Activated gamma-delta T cell treated with Interleukin-2 at 50 U/mL for 16 hours (primary cell): ENCODE measurements at places on chromosomes 13 and 19.

GRCh38 chr13:79361299-79361698 lies 44.8 kb downstream of the RBM26 start:
- DNase-seq: no peak

- no peak for DNase-seq
These were observed 15.6 kb upstream of the CALM3 start for GRCh38 chr19:46585539-46585938.

GRCh38 chr19:18833141-18833476 lies 1.4 kb downstream of the UPF1 start:
- no peak for DNase-seq

DNA sequence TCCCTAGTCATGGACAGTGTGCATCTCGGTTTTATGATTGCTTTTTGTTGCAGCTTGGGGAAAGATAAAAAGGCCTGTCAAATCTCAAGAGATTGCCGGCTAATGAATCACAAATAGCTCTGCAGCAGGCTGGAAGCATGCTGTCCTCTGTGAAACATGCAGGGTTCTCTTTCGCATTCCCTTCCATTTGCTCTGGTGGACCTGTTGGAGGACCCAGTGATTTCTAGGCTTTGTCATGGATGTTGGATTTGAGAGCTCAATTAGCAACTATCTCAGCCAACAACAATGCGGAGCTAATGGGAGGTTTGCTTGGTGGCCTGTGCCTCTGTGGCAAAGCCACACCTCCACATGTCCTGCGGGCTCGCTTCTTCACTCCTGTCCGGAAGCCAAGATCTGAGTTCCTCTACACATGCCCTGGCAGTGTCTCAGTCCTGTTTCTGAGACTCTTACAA lies 418.1 kb upstream of the ARGLU1 start:
- DNase-seq: no peak

GRCh38 chr13:80454245-80454644 lies 113.3 kb upstream of the SPRY2 start:
- DNase-seq: no peak

GRCh38 chr19:10292206-10292788 lies 2.5 kb downstream of the ICAM5 start:
- peak; percentile 67 for DNase-seq

DNA sequence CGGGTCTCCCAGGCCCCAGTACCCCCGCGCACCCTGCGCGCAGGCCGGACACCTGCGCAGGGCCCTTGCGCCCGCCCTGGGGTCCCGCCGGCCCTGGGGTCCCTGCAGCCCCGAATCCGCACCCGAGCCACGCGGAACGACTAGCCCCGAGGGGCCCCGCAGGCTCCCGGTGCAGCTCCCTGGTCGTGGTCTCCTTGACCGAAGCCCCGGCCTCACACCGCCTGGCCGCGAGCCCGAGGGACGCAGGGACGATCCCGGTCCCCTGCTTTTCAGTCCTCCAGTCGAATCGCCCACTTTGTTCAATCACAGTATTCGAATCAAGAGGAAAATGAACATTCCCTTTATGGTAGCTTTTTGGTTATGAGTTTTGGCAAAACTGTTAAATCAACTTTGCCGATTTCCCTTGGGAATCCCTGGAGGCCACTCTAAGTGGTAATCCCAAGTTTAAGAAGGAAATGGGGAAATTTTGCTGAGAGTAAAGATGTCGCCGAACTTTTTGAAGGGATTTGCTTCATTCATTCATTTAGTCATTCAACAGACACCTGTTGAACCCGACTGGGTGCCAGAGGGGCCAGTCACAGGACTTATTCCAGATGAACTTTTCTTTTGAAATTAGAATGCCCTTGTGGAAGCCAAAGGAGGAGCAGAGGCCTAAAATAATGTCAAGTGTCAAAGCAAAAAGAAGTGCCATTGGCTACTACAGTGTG lies 75.0 kb downstream of the ZIC5 start:
- no peak for DNase-seq

- no peak for DNase-seq
These were observed 249.0 kb downstream of the LHFPL6 start for GRCh38 chr13:39353988-39354387.

DNA sequence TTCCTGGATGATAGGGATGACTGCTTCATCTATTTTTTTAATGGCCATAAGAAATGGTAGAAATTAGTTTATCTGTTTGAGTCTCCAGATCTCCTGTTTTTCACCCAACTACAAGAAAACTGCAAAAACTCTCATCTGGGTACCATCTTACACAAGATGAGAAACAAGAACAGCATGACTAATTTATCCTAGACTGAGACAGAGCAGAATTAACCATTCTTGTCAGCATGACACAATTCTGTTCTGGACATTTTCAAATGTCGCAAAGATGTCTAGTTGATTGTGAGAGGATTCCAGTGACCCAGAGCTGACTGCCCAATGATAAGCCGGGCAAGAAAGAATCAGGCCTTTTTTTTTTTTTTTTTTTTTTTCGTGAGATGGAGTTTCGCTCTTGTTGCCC lies 12.8 kb downstream of the ZNF43 start:
- DNase-seq: no peak

DNA sequence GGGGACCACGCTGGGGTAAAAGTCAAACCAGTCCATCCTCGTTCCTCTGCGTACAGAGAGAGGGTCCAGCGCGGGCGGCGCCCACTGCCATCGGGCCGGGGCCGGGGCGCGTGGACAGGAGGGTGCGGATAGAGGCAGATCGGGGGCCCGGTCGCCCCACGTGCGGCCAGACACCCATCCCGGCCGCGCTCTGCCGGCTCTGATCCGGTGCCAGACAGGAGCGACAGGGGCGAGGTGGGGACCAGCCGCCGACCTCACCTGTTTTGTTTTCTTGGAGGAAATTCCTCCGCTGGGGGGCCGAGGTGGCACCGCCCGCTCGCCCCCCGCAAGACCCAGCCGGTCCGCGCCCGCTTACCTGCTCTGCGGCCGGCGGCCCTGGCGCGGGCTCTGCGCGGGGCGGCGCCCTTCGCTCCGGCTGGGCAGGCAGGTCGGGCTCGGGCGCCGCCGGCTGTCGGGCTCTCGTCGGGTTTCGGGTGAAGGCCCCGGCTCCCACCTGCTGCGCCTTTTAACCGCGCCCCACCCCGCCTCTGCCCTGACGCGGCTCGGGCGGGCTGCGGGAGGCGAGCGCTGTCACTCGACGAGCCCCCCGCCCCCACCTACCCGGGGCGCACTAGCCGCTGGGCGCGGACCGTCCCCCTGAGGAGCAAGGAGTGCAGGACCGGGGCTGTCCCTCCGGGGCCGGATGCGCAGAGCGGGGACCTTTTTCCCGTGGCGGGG lies at the start of gene GJB6:
Gene GJB6 (minus strand): TSS at position 481 of the 717 bp plus-strand sequence. CDS start 8,839 bp downstream, outside the sequence.
- no peak for DNase-seq

DNA sequence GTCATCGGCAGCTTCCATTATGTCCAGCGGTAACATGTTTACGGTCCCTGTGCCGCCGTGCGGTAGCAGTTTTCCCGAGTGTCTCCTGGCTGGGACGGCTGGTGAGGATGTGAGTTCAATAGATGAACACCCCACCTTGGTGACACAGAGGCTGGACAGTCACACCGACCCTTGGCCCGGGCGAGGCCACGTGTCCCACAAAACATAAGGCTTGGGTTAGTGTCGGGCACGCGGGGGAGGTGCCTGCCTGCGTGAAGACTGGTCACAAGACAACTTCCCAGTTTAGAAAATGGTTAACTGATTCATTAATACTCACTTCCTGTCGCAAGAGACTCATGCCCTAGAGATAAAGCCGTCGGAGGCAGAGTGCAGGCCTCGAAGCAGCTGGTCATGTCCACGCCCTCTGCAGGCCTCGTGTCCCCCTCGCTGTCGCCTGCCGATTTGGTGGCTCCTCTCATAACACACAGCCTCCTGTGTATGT lies 17.2 kb downstream of the RASA3 start:
- DNase-seq: no peak

GRCh38 chr19:57888107-57888559 lies 704 bp downstream of the ZNF814 start:
- no peak for DNase-seq

DNA sequence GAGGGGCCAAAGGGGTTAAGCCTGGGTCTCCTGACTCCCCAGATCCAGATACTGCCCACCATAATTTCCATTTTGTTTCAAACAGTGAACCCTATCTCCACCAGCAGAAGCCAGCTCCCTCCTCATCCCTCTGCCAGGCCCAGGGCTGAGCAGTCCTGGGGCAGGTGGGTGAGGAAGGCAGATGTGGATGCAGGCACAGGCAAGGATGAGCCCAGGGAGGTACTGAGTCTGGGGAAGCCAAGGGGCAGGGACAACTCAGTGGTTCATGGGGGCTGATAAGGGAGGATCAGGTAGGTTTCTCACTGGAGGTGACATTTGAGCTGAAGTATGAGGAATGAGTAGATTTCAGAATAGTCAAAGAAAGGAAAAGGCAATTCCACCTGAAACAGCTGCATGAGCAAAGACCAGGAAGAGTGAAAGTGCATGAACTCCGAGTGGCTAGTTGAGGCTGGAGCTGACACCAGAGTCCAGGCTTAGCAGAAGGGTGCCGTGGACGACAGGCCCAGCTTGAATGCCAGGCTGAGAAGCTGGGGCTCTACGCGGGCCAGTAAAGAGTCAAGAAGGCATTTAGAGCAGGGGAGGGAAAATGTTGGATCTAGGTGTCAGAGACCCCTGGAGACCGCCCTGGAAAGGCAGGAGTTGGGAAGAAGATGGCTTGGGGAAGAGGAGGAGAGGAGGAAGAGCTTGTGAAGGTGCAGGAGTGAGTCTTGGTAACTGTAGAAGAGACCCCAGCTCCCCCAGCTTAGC lies 10.3 kb downstream of the CIC start:
- no peak for DNase-seq

GRCh38 chr13:50664951-50665350 lies 178.5 kb downstream of the DLEU7 start:
- DNase-seq: no peak

- DNase-seq: no peak
These were observed 47.5 kb upstream of the SLC7A9 start for GRCh38 chr19:32916969-32917615.

DNA sequence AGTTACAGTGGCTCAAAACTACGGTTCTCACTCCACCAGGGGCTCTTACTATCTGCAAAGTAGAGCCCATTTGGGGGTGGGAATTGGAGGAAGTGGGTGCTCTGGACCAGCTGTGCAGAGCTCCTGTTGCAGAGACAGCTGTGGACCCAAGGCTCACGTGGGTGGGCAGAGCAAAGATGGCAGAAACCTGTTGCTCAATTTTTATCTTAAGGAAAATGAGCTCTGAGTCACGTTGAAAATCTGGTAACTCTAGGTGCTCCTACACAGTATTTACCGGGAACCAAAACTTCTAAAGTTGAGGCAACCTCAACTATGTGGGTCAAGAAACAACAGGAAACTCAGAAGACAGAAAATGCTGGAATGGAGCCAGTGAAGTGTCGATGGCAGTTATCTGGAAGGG lies 30.2 kb upstream of the SLC15A1 start:
- DNase-seq: no peak

- DNase-seq: no peak
These were observed 5.8 kb downstream of the LSR start for GRCh38 chr19:35254341-35255297.

DNA sequence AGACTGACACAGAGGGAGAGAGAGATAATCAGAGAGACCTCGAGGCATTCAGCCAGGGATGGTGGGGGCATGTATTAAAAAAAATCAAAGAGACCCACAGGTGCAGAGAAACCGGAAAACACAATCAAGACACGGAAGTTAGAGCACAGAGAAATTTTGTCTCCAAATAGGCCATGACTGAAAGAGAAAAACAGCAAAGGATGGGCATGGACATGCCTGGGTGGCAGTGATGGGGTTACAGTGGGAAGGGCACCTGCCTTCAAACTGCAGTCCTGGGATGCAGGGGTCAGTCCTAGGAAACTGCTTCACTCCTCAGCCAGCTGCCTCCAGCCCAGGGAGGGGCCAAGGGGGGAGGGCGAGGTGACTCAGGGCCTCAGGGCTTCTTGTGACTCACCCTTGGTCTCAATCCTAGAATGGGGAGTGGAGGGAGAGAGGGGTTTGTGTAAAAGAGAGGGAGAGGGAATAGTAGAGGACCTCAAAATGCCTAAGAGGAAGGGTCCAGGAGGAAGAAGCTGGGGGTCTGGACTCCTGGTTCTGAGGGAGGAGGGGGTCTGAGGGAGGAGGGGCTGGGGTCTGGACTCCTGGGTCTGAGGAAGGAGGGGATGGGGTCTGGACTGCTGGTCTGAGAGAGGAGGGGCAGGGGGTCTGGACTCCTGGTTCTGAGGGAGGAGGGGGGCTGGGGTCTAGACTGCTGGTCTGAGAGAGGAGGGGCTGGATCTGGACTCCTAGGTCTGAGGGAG lies 3.6 kb upstream of the KCNN4 start:
- DNase-seq: peak; percentile 52

DNA sequence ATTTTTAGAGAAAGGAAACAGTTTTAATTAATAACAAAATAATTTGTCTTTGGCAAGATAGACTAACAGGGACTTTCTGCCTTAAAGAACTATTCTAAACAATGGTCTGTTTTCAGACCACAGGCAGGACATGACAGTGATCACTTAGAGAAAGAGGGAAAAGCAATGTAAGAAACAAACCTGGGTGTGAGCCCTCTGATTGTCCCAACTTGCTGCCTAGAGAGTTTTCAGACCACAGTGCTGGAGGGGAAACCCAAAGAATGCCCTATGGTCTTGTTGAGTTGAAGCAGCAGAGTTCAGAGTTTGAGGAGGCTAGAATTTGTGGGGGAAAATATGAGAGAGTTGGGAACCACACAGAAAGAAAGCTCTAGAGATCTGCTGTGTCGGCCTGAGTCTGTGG lies 38.1 kb downstream of the DGKH start:
- no peak for DNase-seq

GRCh38 chr13:46749951-46750350 lies 47.0 kb downstream of the ESD start:
- no peak for DNase-seq

DNA sequence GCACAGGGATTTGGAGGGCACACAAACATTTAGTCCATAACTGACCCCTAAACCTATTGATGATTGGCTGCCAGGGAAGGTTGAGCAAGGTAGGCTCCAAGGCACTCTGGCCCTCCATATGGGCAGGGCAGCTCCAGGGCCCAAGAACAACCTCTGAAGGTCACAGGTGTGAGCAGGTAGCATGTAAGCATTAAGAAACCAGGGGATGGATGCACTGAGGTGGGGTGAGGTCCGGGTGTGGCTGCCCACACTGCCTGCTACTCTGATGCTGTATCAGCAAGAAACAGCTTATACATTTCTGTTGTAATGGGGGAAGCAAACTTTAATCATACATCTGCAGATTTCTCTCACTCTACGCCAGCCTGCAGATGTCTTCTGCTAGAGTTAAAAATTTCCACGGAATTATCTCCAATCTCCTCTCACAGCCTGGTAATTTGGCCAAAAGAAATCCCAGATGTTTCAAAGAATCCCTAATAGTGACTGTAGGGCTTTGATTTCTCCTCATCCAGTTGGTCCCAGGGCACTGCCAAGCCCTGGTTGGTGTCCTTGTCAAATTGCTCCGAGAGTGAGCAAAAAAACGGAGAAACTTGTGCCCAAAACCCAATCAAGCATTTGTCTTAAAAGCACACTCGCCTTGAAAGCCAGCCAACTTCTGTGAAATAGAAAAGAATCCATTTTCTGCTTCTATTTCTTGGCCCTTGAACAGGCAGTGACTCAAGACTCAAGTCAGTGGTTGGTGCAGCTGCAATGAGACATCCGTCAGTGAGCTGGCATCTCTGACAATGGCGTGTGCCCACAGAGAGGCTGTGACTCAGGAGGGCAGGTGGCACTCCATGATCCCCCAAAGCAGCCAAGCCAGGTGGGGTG lies 72.5 kb upstream of the MRI1 start:
- DNase-seq: no peak
